ENCODE measurements at places on chromosomes 2 and 18. TPM values are rescaled to one million over a fixed set of nuclear protein-coding genes. Genes with fewer than 3 reads are reported as not detected.

- H3K4me1 ChIP-seq: no peaks in the 10 kb centered on the region
- no peaks in the 10 kb centered on the region for H3K27me3 ChIP-seq
- no peak overlapping the region for H3K27ac ChIP-seq
These were observed 45.5 kb downstream of the OSR1 start for GRCh38 chr2:19312949-19313348.

DNA sequence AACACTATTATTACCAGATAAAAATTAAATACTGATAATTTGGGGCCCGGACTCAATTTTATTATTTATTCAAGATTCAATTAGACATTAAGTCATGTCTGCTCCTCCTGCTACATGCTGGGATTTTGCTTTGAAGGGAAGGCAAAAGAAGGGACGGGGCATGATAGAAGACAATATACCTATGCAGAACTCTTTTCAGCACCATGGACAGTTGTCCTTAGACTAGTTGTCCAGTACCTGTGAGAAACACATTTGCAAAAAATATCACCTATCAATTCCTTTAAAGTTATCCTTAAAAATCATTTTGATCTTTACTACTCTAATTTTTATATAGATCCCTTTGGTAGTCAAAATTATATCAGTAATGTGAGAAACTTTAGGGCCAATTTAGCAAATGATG is 100.2 kb upstream of the SULT1C3 start:
- H3K27me3 ChIP-seq: no peaks in the 10 kb centered on the region
- no peak overlapping the region for H3K27ac ChIP-seq
- no peak overlapping the region for H3K4me3 ChIP-seq
- no peak for DNase-seq
- no peaks in the 10 kb centered on the region for H3K36me3 ChIP-seq

GRCh38 chr2:225337183-225337582 is 62.3 kb upstream of the NYAP2 start:
- DNase-seq: peak; percentile 3
- H3K36me3 ChIP-seq: no peaks in the 10 kb centered on the region
- H3K27me3 ChIP-seq: no peaks in the 10 kb centered on the region
- no peaks in the 10 kb centered on the region for H3K4me1 ChIP-seq
- H3K4me3 ChIP-seq: no peak overlapping the region
- H3K27ac ChIP-seq: no peak overlapping the region

DNA sequence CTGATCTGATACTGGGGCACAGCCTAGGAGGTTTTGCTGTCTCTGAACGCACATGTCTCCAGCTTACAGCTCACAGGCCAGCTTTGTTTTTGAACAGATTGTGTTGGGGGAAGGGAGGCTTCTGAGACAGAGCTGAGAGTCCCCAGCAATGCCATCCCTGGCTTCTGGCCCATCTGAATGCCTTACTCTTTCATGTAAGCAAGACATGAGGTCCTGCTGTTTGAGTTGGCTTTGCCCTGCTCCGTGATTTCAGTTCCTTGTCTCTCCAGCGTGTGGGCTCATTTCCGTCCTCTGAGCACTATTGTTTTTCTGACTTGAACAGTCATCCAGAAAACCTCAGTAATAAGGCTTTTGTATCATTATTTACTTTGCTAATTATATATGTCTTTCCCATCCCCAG is 194.9 kb upstream of the TNP1 start:
- no peaks in the 10 kb centered on the region for H3K36me3 ChIP-seq
- no peak overlapping the region for H3K27ac ChIP-seq
- no peak overlapping the region for H3K4me3 ChIP-seq
- DNase-seq: no peak

The ACSL3 gene
- polyA plus RNA-seq: 33.6 TPM

The CPLX4 gene
- not detected for polyA plus RNA-seq

Measured in kidney (tissue), 22 donors.